ENCODE measurements at places on chromosomes 1 and 21.

DNA sequence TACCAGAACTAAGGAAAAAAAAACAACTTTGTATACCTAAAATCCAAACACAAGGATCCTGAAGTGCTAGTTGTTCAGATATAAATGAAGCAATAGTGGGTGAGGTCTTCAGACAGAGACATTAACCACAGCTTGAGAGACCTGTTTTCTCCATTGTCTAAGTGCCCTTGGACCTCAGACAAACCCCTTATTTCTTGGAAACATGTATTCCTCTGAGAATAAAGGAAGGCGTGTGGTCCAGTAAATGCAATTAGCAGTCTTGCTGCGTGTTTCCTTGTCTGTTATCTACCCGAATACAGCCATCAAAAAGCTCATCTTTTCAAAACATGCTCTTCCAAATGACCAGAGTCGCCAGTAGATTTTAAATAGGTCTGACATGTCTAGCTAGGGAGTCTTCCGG is 291.1 kb upstream of the NFIA start:
- no peak for DNase-seq

DNA sequence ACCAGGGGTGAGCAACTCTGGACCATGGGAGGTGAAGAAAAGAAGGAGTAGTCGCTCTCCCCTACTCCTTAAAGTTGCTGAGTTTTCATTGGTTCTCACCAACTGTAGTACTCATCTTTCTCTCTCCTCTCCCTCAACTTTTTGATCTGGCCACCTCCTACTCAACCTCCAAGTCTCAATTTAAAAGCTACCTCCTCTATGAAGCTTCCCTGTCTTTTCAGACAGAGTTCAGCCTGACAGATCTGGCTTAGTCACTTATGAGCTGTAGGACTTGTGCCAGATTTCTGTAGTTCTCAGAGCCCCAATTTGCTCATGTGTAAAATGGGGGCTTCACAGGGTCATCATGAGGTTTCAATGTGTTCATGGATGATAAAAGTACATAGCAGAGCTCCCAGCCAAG is 34.5 kb upstream of the HTR1D start:
- no peak for DNase-seq

- DNase-seq = no peak
Observed at GRCh38 chr1:90675161-90675847, 41.8 kb downstream of the BARHL2 start.

DNA sequence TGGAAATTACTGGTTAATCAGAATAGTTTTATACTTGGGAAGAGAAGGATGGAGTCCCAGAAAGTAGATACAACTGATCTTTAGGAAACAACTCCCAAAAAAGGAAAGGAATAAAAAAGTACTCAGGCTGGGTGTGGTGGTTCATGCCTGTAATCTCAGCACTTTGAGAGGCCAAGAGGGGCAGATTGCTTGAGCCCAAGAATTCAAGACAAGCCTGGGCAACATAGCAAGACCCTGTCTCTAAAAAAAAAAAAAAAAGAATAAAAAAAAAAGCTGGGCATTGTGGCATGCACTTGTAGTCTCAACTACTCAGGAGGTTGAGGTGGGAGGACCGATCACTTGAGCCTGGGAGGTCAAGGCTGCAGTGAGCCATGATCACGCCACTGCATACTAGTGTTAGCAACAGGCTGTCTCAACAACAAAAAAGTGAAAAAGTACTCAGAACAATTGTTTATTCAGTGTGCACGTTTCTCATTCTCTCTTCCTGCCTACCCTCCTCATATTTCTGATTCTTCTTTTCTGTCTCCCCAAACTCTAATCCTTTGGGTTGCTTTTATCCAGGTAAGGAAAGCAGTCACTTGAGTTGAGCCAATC is 2.2 kb upstream of the DHCR24 start:
- no peak for DNase-seq

DNA sequence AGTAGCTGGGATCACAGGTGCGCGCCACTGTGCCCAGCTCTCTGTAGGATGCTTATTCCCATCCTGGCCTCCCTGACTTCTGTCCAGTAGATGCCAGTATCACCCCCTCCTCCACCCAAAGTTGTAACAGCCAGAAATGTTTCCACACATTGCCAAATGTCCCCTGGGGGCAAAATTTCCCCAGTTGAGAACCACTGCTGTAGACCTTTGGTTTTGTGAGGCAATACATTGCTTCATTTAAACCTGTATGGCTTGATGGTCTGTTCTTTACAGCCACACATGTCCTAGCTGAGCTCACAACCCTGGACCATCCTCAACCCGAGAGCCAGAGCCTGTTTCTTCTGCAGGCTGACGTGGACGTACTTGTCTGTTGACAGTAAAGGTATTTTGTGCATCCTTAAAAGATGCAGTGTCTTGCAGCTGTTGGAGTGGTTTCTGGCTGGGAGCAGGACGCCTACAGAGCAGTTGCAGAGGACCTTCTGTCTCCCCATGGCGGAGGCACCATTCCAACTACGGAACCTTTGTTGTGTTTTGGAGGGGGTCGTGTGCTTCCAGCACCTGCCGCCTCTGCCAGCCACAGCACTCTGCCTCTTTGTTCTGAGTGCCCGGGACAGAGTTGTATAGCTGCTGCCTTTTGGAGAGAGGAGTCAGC is 26.6 kb downstream of the DOP1B start:
- no peak for DNase-seq

DNA sequence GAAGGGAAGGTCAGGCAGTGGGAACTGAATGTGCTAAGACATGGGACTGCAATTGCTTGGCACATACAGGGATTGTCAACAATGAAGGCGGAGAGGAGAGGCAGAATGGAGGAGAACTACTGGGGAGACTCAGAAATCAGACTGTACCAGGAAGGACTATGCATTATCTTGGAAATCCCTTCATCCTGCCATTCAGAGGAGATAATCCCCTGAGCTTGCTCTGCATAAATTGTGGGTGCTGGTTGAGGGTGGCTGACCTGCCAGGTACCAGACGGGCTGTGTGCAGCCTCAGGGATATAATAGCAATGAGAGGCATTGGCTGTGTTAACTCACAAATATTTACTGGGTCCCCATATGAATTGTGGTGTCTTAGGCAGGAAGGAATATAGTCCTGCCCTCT is 5.0 kb upstream of the TRABD2B start:
- DNase-seq = no peak

DNA sequence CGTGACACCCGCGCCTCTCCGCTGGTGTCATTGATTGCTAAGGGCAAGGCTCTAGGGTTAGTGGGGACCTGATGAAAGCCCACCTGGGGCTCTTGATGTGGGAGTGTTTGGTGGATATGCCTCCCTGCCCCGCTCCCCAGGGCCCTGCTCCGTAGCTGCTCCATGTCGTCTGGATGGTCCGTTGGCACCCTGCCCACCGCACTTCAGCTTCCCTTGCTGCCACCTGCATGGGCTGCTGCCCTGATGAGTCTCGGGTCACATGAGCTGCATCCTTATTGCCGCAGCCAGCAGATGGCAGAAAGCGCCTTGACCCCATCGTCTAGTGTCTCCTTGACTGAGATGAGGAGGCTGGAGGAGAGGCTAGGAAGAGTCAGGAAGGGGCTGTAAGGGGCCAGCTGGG is 439.4 kb downstream of the CAMTA1 start:
- DNase-seq = no peak

- no peak for DNase-seq
Observed at GRCh38 chr1:151801310-151801820, 3.9 kb downstream of the LINGO4 start.

GRCh38 chr1:21963477-21964217 is 13.2 kb upstream of the CELA3B start:
- peak; percentile 78 for DNase-seq

GRCh38 chr1:150148837-150149270 is 862 bp upstream of the PLEKHO1 start:
- DNase-seq = no peak

- DNase-seq = no peak
Observed at GRCh38 chr1:44819196-44819607, 10.9 kb downstream of the BTBD19 start.

All from CD4-positive, alpha-beta T cell treated with Interleukin-4 for 4 hours (primary cell).